SJSA1 (cell line): ENCODE measurements at places on chromosomes 7 and 10.

- no peak for DNase-seq
Measured at GRCh38 chr7:73812996-73813395, 17.8 kb upstream of the CLDN4 start.

DNA sequence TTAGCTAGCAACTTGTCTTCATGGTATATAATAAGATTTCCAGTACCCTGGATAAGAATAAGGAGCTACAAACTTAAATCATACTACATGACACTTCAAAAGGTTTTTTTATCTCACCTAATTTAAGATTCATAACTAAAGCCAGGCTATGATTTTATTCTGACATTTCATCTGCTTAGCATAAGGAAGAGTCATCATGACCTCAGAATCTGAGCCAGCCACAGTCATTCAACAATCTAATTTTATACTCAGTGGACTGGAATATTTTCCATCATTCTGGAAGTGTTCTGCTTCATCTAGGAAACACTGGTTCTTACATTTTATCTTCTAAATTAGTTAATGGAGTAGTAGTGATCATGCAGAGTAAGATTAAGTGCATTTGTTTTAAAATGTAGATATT, 102.1 kb upstream of the KCND2 start:
- DNase-seq, result no peak

DNA sequence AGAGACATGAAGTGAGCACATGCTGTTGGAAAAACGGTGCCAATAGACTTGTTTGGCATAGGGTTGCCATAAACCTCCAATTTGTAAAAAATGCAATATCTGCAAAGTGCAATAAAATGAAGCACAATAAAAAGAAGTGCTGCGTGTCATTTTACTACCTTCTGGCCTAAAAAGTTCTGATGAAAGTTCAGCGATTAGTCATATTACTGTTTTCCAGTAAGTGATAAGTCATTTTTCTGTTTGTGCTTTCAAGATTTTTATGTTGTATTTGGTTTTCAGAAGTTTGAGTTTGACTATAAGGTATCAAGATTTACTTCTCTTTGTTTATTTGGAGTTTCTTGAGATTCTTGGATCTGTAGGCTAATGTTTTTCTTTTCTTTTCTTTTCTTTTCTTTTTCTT, 16.8 kb downstream of the AOAH start:
- DNase-seq, result no peak

DNA sequence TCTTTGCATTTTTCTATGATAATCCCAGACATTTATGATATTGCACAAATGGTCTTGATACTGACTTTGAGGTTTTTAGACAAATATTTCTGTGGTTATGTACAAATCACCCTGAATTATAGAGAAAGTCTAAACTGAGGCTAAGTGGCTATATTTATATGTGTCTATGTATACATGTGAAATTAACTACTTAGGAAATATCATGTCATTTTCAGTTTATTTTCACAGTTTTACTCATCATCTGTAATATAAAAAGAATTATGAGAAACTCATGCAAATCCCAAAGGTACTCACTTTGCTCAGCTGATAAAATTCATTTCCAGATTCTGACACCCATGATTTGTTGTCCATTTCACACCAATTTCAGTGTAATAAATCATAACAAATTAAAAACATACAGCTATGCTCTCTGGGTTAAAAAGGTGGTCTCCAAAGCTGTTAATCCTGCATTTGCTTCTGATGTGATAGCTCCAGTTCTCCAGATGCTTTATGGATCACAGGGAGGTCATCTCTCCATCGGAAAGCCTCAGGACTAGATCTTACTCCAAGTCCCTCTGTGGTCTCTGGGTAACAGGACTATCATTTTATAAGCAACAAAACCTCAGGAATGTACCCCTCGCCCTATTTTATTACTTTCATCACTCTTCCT, 673.9 kb downstream of the PARD3 start:
- DNase-seq, result no peak

GRCh38 chr10:113444766-113445365, 108.0 kb upstream of the HABP2 start:
- no peak for DNase-seq
